ENCODE measurements at places on chromosomes 11 and 22.

GRCh38 chr11:112348480-112349029 lies 87.9 kb upstream of the PLET1 start:
- DNase-seq: no peak

DNA sequence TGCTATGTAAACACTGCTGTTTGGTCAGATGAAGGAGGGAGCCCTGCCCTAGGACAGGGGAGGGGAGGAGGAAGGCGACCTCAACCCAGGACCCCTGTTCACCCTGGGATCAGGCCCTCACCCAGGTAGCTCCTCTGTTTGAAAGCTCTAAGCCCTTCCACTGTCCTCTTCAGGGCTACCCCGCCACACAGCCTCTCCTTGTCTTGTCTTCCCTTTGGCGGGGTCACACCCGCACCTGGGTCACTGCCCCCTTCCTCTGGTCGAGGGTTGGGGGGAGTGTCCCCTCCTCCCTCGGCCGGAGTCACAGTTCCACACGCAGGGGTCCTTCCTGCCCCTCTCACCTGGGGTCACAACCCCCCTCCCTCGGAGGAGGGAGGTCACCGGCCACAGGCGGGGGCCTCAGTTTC lies 463 bp upstream of the PTPMT1 start:
- no peak for DNase-seq

GRCh38 chr11:14254533-14255237 lies 104.3 kb downstream of the RRAS2 start:
- DNase-seq: no peak

- no peak for DNase-seq
Observed at GRCh38 chr11:106231591-106231990, 154.1 kb downstream of the AASDHPPT start.

DNA sequence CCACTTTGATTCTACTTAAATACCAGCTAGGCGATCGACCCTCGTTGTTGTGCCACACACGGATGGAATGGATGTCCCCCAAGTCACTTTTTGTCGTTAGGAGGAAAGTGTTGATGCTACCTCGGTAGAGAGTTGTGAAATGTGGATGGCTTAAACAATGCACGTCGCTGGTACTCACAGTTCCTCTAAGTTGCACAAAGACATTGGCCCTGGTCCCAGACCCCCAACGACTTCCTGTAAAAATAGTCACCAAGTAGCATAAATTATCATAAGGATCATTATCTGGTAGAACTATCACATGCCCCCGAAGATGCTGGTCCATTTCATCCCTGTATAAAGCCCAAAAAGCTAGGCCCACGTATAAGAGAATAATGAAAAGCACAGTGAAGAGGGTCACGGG lies 3.8 kb downstream of the PKDREJ start:
- no peak for DNase-seq

- DNase-seq: no peak
Observed at GRCh38 chr11:92236856-92237255, 12.2 kb downstream of the FAT3 start.
